ENCODE measurements at places on chromosomes 16 and 17.

DNA sequence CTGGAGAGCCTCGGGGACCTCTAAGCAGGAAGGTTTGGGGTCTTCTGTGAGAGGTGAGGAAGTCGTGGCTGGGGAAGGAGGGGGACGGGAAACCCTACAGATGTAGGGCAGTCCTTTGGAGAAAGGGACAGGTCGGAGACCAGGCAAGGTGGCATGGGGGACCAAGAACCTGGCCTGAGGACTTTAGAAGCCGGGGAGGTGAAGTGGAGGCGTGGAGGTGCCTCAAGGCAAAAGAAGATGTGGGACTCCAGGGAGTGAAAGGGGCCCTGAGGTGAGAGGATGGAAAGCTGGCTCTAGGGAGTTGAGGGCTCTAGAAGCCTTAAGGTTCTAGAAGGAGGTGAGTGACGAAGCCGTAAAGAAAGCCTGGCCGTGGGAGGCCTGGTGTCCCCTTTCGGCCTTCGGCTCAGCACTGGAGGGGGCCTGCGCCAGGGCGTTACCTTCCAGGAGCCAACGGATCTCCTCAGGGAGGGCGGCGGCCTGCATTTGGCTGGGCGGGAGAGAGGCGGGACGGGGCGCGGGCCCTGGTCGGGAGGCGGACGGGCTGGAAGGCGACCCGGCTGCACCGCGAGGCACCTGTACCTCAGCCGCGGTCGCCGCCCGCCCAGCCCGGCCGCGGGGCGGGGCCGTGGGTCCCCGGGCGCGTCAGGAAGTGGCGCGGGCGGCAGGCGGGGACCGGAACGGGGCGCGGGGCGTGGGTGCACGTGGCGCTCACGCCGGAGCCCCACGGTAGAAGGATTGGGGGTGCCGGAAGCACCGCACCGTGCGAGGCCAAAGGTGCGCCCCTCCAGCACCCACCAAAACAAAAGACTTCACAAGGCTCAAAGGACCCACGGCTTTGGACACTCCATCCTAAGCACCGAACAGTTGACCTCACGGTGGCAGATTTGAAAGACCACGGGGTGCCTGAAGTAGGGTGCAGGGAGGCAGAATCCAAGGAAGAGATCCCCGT, at the start of gene SKAP1:
SKAP1 (minus strand) TSS at position 577 of the 949 bp plus-strand sequence.
- DNase-seq, result no peak

DNA sequence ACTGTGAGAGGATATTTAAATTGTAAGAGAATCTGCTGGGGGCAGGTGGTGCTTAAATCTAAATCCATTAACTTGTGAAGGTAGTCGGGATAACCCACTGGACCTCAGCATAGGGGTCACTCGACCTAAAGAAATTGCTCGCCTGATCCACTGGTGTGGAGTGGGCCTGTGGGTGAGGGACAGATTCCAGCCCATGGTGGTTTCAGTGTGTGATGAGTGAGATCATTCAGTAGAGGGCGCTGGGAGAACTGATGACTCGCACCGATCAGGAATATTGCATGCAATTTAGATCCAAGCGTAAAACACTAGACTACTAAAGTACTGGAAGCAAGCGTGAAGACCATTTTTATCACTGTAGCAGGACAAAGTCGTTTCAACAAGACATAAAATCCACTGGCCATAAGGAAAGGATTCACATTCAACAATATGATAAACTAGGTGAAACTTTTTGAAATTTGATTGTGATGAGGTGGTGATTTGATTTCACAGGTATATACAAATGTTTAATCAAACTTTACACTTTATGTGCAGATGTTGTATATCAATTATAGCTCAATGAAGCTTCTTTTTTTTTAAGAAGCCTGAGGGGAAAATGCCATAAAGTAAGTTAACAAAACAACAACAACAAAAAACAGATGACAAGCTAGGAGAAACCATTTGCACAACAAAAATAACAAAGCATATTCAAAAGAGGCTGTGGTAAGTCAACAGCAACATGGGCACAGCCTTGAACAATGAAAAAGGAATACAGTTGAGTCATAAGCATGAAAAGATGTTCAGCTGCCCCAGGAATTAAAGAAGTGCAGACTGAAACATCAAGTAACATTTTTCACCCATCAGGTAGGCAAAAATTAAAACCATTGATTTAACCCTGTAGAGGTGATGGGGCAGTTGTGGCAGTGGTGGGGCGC, 7.5 kb upstream of the TMEM170A start:
- DNase-seq, result peak; percentile 92

GRCh38 chr17:32142857-32143526, 690 bp downstream of the RHOT1 start:
- DNase-seq, result no peak

DNA sequence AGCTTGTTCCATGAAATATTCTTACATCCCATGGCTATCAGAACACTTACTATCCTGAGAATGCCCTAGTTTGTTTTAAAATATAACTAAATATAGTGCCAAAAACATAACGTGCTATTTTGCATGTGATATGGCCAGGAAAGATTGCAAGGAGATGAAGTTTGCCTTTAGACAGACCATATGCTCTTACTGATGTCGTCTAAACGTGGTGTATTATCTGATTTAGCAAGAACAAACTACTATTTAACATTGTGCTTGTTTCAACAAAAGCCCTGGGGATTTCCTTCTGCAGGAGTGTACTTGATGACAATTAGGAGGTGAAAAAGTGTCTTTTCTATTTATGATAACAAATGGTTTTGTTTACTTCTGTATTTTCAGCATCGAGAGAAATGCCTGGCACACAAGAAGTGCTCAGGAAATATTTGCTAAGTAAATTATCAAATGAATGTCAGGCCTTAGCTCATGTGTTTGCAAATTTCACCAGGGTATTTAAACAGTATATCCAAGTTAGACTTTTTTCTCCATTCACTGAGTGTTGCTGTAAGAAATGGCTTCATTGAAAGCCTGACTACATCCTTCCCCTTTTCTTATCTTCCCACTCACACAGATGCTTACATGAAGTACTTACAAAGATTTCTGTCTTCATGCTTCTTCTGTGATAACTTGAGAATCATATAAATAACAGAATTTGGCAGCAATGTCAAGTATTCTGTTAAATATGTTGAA, 1033.6 kb downstream of the CDH8 start:
- DNase-seq, result no peak

GRCh38 chr16:66899945-66900710, 18.6 kb downstream of the CDH16 start:
- no peak for DNase-seq

DNA sequence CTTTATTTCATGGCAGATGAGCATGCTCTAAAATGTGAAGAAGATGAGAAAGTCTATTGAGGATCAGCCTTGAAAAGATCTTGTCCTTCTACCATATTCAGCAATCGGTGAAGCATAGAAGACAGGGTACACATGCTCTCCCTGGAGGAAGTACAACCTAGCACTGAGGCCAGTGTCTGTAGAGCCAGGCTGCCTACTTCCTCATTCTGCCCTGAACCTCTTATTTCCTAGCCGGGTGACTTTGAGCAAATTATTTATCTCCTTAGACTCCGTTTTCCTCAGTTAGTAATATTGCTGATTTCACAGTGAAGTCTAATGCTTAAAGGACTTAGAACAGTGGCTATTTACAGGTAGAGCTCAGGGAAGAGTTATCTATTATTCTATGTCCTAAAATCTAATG, 58.4 kb downstream of the TMEM100 start:
- peak; percentile 31 for DNase-seq

- DNase-seq, result peak; percentile 33
These were observed 20.4 kb downstream of the CA4 start for GRCh38 chr17:60169921-60170817.

- no peak for DNase-seq
These were observed 154.0 kb upstream of the MAF start for GRCh38 chr16:79754501-79754900.

GRCh38 chr17:38852771-38853291, 690 bp downstream of the RPL23 start:
- no peak for DNase-seq

DNA sequence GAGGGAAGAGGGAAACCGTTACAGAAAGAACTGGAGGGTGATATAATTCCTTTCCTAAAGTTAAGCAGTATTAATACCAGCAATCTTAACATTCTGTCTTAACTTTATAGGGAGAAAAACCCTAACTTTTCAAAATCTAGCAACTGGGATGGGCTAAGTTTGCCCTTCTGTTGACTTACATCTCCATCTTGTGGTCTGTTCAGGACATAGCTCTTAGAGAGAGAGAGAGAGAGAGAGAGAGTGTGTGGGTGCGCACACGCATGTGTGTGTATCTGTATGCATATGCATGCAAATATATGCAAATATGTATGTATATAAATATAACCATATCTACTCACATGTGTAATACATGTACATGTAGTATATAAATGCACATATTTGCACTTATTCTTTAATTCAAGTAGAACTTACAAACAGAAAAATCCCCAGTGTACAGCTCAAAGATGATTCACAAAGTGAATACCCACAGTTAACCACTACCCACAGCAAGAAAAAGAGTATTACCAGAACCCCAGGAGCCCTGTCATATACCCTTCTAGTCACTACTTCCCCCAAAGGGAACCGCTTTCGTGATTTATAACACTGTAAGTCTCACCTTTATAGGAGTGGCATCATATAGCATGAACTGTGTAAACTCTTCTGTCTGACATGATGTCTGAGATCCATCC, 46.5 kb downstream of the STX8 start:
- DNase-seq, result peak; percentile 52

- no peak for DNase-seq
These were observed 79.1 kb downstream of the CFDP1 start for GRCh38 chr16:75354170-75354569.

DNA sequence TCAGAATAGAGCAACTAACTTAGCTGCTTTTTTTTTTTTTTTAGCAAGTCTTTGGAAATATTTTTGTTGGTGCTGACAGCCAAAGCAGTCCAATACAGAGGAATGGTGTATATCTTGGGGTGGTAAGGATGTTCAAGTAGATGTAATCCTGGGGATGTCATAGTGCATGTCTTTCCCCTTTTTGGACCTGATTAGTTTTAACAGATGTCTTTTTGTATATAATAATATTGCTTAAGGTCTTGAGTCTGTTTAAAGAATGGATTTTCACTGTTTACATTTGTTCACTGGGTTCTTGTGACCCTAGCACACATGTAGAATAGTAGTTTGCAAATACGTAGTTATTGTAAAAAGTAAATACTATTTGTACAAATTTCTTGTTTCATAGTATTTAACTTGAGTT, 7.9 kb downstream of the TAF15 start:
- no peak for DNase-seq

DNA sequence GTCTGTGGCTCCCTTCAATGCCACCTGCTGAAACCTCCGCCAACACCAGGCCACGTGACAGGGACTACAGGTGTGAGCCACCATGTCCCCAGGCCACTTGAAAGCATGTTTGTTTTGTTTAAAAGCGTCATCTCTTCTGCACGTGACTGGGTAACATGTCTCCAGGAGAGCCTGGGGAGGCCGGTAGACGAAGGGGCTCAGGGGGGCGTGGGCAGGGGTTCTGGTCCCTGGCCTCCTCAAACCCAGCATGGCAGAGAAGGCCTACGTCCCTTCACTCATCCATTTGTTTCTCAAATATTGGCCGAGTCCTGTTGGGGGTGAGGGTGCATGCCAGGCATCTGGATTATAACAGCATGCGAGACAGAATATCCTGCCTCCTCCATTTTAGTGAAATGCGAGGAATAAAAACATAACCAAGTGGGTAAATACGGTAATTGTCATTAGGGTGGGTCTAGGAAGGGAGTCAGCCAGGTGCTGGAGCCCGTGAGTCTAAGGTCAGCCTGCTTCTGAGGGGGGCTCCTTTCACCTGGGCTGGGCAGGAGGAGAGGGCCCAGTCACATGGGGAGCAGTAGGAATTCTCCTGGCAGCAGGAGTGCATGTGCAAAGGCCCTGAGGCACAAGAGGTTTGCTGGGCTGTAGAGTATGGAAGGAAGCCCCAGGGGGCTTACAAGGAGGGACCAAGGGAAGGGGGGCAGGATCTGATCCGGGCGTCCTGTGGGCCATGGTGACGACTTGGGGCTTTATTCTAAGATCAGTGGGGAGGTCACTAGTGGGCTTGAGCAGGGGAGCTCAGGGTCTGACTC, 26.8 kb upstream of the CIBAR2 start:
- DNase-seq, result no peak

GRCh38 chr16:31127182-31127581, 8.3 kb downstream of the PRSS8 start:
- DNase-seq, result no peak

DNA sequence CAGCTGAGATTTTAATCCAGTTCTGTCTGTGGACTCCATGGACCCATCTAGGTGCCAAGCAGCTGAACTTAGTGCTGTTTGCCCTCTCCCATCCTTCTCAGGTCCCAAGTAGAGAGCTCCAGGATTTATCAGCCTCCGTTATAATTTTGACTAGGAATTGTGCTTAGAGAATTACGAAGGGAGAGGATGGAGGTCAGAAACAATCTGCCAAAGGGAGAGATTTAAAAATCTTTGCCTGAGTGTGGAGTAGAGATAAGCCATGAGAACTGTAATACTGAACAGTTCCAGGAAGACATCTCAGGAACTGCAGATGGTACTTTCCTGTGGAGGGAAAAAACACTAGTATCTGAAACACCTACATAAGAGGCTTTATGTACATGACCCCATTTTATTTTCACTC, 27.0 kb downstream of the CEP95 start:
- no peak for DNase-seq

DNA sequence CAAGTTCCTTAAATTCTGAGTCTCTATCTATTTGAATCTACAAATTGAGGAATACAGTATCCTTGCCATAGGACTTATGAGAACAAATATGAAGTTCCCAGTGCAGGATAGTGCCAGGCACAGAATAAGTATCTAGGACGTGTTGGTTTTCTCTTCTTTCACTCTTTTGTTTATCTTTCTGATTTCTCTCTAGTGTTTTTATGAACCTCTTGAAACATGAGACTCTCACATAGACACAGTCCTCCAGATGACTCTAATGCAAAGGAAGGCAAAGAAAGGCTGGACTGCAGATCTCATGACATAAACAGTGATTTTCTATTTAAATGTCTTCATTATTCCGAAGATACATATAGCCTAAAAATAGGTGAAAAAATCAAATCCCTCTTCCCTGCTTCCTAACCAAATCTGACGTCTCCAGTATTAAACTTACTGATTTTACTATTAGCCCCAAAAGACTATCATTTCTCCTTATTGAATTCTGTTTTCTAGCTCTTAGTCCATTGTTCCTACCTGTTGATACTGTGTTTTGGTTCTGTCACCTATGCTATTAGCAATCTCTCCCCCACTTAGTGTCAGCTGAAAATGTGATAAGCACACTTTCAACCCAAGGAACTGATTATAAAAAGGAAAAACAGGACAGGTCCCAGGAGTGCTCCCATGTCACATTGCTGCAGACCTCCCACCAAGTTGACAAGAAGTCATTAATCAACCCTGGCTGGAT, 24.9 kb upstream of the ADAMTS18 start:
- DNase-seq, result no peak
